Articular chondrocyte of knee joint (primary cell): ENCODE measurements at places on chromosomes 11 and 22. TPM values are rescaled to one million over a fixed set of nuclear protein-coding genes. Genes with fewer than 3 reads are reported as not detected.

Gene KDM2A
- total RNA-seq: 79.4 and 84.0 TPM in 2 replicates

Gene CBLIF
- not detected in 2 replicates for total RNA-seq

Gene CD3G
- total RNA-seq: not detected in 2 replicates

Gene TENM4
- 0.13 and 3.7 TPM in 2 replicates for total RNA-seq

Gene OR8G1
- total RNA-seq: 0.43 TPM in 1 of 2 replicates, not detected in the other

Gene MICALL1
- total RNA-seq: 17.2 TPM in 2 replicates

Gene GRM5
- total RNA-seq: not detected in 2 replicates

Gene PCF11
- 49.7 and 60.0 TPM in 2 replicates for total RNA-seq

Gene RBMXL2
- total RNA-seq: not detected in 2 replicates

Gene DERL3
- total RNA-seq: 0.43 and 0.65 TPM in 2 replicates

Gene KRTAP5-2
- total RNA-seq: not detected in 2 replicates

Gene CCDC89
- 4.4 and 5.7 TPM in 2 replicates for total RNA-seq

Gene OR51G1
- not detected in 2 replicates for total RNA-seq

Gene DCPS
- 9.1 and 12.3 TPM in 2 replicates for total RNA-seq

Gene INPPL1
- 39.5 and 46.3 TPM in 2 replicates for total RNA-seq

Gene MAPK8IP2
- total RNA-seq: 0.86 and 1.0 TPM in 2 replicates

Gene SHANK3
- total RNA-seq: 0.39 and 0.54 TPM in 2 replicates

Gene PPP1R14B
- total RNA-seq: 104 and 126 TPM in 2 replicates

Gene EIF3D
- 316 and 334 TPM in 2 replicates for total RNA-seq

Gene CNIH2
- 0.22 TPM in 1 of 2 replicates, not detected in the other for total RNA-seq

Gene MYO18B
- total RNA-seq: under 0.01 and 0.22 TPM in 2 replicates

Gene SLC29A2
- total RNA-seq: 0.11 and 0.13 TPM in 2 replicates

Gene APOBEC3G
- total RNA-seq: 20.0 and 22.2 TPM in 2 replicates

Gene SMC1B
- total RNA-seq: under 0.01 TPM in 1 of 2 replicates, not detected in the other

Gene ARHGAP20
- total RNA-seq: 9.8 and 10.3 TPM in 2 replicates

Gene NUDT8
- total RNA-seq: 2.9 and 5.8 TPM in 2 replicates

Gene TKFC
- 21.8 and 27.8 TPM in 2 replicates for total RNA-seq

Gene TUBA8
- 1.0 and 1.2 TPM in 2 replicates for total RNA-seq

Gene P2RX3
- total RNA-seq: 0.11 and 0.13 TPM in 2 replicates

Gene LRRC10B
- under 0.01 TPM in 1 of 2 replicates, not detected in the other for total RNA-seq

Gene APOL5
- total RNA-seq: not detected in 2 replicates

Gene OSM
- total RNA-seq: not detected in 2 replicates

Gene BID
- total RNA-seq: 9.0 and 13.8 TPM in 2 replicates

Gene HDHD5
- 23.0 and 31.6 TPM in 2 replicates for total RNA-seq
